Activated CD4-positive, alpha-beta T cell treated with anti-CD3 and anti-CD28 coated beads for 4 hours (primary cell): ENCODE measurements at places on chromosomes 1 and 21.
A peak's percentile ranks its signal among the peaks of the same experiment; 100 is the strongest.

DNA sequence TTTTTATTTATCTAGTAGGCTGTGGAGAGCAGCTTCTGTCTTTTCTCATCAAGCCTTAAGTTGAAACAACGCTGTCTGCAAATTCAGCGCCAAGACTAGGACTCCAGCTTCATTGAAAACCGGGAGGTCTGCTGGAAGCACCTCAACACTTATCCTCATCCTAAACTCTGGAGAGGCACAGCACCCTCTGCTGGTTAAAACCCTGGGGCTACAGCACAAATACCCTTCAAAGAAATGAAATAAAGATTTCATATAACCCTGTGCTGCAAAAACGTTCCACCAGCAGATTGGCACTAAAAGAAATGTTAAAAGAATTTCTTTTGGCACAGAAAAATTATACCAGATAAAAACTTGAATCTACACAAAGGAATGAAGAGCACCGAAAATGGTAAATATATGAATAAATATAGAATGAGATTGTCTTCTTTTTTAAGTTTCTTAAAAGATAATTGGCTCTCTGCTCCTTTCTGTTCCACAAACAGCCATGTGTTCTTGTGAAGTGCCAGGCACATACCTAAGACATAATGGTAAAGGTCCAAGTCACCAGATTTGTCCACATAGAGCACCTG lies 227.7 kb upstream of the SAMSN1 start:
- peak; percentile 61 for DNase-seq

DNA sequence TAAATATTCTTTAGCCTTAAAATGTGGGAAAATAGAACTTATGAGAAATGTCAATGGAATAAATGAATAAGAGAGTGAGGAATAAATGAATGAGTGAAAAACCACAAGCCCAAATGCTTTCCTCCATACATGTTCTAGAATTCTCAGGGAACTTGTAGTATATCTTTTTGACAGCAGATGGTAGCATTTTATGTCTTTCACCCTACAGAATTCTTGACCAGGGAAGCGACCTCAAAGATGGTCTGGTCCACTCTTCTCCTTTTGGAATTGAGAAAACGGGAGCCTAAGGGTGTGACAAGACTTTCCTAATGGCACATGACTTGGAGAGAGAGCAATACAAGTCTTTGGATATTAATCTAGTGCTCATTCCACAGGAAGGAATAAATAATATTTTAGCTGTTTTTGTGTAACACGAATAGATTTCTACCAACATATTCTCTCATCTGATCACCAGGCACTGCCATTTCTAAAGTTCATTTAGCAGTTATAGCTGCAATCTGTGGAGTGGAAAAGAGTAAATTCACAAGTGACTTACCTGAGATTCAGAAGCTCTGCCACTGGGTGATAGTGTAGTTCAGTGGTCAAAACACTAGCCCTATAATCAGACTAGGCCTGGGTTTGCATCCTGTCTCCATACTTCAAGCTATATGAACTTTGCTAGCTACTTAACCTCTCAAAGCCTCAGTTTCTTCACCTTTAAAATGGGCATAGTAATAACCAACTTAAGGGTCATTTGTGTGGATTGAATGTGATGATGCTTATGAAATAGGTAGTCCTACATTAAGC lies 15.0 kb upstream of the F5 start:
- DNase-seq, result no peak

DNA sequence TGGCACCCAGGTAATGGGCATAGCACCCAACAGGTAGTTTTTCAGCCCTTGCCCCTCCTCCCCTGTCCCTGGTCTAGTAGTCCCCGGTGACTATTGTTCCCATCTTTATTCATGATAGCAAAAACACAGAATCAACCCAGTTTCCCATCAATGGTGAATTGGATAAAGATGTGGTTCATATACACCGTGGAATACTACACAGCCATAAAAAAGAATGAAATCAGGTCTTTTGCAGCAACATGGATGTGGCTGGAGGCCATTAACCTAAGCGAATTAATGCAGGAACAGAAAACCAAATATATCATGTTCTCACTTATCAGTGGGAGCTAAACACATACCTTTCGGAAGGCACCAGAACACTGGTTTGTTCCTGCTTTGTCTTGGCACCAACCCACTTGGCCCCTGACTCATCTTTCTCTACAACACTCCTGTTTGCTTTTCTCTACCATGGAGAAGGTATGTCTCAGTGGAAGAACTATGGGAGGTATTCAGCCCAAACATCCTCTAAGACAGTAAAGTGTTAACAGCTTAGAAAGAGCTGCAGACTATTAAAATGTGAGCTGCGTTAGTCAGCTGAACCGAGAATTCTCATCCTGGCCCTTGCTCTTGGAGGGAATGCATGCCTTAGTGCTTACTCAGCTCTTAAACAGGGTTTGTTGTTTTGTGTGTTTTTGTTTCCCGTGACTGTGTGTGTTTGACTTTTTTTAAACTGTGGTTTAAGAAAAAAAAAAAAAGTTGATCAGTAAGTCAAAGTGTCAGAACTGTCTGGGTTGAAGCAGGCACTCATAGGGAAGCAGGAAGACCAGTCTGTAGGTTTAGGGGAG lies 203.0 kb downstream of the TOMM20 start:
- no peak for DNase-seq

DNA sequence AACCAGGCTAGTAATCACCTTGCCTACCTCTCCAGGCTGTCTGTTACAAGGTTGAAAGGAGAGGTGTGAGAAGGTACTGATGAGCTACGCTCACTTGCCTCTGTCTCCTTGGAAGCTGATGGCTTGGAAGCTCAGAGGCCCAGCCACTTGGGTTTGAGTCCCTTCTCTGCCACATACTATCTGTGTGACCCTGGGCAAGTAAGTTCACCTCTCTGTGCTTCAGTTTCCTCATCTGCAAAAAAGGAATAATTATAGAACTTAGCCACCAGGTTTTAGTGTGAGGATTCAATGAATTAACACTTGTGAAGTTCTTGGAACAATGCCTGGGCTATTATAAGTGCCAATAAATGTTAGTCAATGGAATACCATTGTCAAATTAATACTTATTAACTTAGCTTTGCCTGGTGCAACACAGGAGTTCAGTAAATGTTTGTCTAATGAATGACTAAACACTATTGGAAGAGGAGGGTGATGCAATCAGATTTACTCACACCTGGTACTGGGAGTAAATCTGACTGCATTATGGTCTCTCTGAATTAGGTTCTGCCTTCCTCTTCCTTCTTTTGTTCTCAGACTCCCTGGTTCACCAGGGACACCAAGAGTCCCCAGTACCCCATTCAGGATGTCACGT lies 55.5 kb downstream of the TRABD2B start:
- no peak for DNase-seq

- no peak for DNase-seq
Observed at GRCh38 chr1:100752791-100753190, 33.2 kb downstream of the VCAM1 start.

GRCh38 chr1:155514582-155515187 lies 47.9 kb downstream of the ASH1L start:
- DNase-seq, result no peak

DNA sequence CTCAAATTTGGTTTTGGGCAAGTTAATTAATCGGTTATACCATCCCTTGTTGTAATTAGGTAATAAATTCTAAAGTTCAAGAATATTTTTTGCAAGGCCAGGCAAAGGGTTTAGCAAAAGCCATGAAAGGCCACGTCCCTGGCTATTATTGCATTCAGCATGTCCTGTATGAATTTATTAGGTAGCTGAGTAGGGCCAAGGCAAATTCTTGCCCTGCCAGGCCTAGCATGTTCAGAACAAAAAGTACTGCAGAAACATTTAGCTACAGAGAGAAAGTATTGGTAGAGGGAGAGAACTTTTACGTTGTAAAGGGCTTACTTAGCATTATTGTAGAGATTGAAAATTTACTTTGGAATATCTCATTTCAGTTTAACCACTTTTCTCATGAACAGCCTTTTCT lies 94.4 kb downstream of the PATJ start:
- DNase-seq, result no peak

- peak; percentile 83 for DNase-seq
Observed at GRCh38 chr21:44012474-44013379, 618 bp downstream of the TRAPPC10 start.

- no peak for DNase-seq
Observed at GRCh38 chr1:227902641-227902990, 45.1 kb downstream of the WNT9A start.

DNA sequence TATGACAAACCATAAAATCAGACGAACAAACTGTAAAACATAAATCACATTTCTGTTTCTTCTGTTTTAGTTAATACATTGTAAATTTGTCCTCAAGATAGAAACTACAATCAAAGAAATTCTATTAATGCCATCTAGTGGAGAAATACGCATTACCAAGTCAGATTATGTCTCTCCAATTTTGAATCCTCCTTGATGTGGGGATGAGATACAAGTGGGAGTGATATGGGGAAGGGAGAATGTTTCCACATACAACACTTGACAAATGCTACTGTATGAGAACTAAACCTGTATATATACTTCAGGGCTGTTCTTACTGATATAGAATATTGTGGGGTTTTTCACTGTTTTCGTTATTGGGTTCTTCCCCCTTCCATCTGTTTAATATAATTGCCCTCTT lies 2.6 kb downstream of the HFM1 start:
- no peak for DNase-seq

GRCh38 chr1:216140730-216141524 lies 282.3 kb downstream of the USH2A start:
- DNase-seq, result no peak

- DNase-seq, result no peak
Observed at GRCh38 chr1:93694819-93695218, 13.2 kb upstream of the BCAR3 start.

DNA sequence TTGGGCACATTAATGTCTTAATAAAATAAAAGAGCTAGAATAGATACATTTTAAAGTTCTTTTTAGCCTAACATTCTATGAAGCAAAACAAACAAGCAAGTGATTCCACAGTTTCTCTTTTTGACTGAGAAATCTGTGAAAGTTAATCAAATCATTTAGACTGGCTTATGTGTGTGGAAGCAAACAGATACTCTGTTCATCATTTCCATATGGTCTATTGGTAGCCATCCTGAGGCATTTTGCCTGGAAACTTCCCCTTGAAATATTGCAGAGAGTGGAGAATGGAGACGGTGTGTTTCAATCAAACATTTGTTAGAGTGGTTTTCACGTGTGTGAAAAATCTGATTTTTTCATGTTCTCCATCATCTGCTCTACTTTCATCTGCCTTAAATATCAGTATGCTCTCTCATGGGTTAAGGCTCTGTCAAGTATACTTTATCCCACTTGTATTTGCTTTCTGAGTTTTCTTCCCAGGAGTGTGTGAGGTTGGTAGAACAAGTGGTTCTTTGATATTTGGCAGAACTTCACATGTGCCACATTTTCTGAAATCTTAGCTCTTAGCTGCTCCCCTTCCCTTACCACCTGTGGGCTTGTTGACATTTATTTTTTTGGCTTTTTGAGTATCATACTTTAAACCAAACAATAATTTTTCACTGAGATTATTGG lies 139.1 kb upstream of the PTGFR start:
- no peak for DNase-seq

- DNase-seq, result no peak
Observed at GRCh38 chr1:167439301-167439988, 78.9 kb downstream of the CD247 start.

DNA sequence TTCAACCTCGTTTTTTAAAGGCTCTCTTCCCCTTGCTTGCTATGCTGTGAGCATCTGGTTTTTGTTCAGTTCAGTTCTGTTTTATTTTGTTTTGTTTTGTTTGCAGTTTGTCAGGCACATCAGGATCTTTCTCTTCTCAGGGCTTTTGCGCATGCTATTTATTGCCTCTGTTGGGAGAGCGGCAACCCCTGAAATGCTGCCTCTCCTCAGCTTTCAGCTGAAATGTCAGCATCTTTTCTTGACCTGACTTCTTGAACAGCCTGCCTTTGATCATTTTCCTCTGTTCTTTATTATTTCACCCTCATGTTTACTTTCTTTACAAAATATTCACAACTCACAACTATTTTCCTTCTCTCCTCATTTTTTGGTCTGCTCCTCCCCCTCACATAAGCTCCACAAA lies 50.4 kb upstream of the RC3H1 start:
- no peak for DNase-seq

DNA sequence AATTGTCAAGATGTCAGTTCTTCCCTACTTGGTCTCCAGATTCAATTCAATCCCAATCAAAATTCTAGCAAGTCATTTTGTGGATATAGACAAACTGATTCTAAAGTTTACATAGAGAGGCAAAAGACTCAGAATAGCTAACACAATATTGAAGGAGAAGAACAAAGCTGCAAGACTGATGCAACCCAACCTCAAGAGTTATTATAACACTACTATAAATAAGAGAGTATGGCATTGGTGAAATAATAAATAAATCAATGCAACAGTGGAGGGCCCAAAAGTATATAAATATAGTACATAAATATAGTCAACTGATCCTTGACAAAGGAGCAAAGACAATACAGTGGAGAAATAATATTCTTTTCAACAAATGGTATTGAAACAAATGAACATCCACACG lies 49.7 kb downstream of the PRPF38A start:
- DNase-seq, result no peak

- no peak for DNase-seq
Observed at GRCh38 chr1:240189386-240189989, 97.8 kb downstream of the FMN2 start.

DNA sequence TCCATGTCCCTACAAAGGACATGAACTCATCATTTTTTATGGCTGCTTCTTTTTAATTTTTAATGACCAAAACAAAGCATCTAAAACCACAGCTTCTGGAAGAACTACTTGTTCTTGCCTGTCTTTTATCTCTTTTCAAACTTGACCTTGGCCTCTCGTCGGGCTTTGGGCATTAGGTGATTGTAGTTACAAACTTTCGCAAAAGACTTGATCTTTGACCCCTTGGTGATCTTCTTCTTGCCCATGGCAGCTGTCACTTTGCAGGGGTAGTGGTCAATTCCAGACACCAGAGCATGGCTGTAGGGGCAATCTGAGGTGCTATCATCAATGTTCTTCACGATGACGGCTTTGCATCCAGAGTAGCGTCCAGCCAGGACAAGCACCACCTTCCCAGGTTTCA lies 67.8 kb downstream of the EPB41 start:
- DNase-seq, result no peak

DNA sequence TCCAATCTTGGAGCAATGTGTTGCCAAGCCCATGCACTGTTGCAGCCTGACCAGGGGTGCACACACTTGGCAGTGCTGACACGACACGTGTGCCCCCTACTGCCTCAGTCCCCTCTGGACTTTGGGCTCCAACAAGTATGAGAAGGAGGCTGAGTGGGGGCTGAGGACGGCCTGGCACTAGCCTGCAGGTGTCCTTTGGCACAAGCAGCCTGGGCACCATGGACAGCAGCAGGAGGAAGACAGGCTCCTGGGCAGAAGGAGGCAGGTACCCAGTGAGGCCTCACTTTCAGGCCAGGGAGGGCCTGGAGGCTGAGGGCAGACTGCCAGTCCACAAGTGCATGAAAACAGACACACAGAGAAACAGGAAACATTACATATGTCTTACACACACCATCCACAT lies 1702.9 kb upstream of the B3GALT2 start:
- no peak for DNase-seq
